Upper lobe of right lung (tissue), 1 donor: ENCODE measurements at places on chromosomes 12 and 14. TPM values are rescaled to one million over a fixed set of nuclear protein-coding genes. Genes with fewer than 3 reads are reported as not detected.

MGAT2 gene
- total RNA-seq: 27.1 TPM

PLCZ1 gene
- not detected for total RNA-seq

CLEC4D gene
- total RNA-seq: 1.1 TPM

IL22 gene
- total RNA-seq: not detected

STAC3 gene
- 6.0 TPM for total RNA-seq

DNA sequence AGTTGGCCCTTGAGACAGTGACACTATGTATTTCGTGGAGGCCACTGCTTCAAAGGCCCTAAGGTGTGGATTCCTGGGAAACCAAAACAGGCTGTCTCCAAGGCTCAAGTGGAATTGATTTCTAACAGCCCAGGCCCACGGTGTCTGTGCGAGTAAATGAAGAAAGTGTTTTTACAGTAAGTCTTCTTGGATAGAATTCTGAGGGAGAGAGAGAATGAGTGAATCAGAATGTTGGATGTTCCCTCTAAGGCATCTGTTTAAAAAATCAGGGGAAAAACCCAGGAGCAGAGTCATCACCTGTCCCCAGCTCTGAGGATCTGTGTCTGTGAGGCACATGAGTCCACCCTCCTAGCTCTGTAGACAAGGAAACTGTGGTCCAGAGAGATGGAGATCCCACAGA is 22.3 kb upstream of the BDKRB1 start:
- no peak for DNase-seq

DNA sequence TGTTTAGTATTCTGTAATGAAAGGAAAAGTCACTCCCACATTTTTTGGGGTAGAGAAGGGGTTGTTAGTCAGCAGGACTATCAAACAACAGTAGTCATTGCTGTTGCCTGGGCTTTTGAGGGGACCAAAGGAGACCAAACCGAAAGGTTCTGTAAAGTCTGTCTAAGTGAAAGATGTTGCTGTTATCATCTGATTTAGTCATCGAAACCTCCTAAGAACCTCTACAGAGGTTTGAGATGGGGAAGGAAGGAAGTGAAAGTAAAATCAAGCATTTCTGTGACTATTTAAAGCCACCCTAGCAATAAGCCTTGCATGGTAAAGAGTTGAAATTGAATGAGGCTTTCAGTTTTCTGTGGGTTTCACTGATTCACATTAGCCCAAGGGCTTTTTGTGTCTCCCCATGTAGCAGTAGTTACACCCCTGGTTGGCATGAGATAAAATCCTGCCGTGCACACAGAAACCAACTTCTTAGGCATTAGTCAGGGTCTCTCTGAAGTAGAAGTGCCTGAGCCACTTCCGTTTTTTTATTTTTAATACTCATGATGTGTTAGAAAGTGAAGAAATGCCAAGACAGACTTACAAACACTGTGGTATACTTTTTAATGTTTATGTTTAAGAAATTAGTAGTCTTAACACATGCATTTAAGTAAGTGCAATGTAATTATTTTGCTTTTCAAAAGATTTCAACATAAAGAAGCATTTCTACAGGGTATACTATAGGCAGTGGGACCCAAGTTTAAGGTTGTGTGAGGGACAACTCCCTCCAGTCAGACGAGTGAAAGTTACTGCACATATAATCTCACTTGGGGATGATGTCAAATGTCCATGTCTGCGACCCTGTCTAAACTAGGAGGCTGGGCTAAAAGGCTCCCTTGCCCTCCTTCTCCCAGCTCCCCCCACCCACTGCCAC is 50.4 kb downstream of the DYRK2 start:
- DNase-seq: no peak

- no peak for DNase-seq
Observed at GRCh38 chr12:59086126-59086525, 165.8 kb upstream of the LRIG3 start.

- no peak for DNase-seq
Observed at GRCh38 chr12:29152223-29152868, 3.3 kb downstream of the FAR2 start.

DNA sequence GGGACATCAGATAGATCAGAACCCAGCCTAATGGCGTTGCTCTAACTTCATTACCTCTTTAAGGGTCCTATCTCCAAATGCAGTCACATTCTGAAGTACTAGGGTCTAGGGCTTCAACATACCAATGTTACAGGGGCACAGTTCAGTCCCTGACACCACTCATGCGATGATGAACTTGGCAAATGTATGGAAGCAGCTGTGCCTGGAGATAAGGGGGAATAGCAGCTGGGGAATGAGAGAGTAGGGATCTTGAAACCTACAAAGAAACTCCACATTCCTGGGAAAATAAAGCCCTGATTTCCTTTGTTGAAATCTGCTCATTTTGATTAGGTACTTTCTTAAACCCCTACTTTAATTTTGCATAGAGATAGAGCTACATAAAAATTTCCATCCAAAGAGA is 20.5 kb upstream of the TMCC3 start:
- DNase-seq: no peak

GRCh38 chr14:31592631-31593030 is 31.4 kb downstream of the NUBPL start:
- DNase-seq: no peak

DNA sequence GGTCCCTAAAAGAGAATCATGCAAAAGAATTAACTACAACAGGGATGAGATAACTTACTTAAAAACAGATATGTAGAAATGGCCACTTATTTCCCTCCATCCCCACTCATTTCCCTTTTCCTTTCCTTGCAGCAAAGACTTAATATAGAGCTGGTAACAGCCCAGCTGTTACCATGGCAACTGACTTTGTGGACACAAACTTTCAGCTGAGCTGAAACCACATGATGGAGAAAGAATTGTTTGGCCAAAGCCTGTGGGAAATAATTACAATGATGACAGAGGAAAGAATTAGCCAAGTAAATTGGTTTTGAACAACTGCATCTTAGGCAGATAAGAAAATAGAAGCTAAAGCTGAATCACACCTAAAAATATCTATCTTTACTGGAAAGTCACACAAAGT is 364.9 kb downstream of the GALC start:
- no peak for DNase-seq

DNA sequence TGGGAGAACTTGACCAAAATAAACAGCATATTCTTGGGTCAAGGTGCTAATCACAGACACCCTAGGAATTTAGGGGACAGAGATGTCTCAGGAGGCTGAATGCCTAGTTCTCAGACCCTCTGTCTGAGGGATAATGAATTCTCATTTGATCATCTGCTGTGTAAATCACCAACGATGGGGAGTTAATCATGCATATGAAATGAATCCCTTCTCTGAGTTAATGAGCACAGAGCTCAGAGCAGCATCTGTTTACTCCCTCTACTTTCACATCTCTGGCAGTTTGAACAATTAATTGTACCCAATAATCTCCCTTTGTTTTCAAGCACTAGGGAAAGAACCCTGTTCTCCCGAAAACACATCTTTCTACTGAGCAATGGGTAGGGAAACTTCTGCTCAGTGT is 129.4 kb upstream of the SRRM4 start:
- DNase-seq: no peak

GRCh38 chr14:19920021-19920657 is at the start of gene OR4K5:
Gene OR4K5, plus strand, starts transcription at chr14:19920607. Its CDS starts 0 bp downstream, at chr14:19920607.
- DNase-seq: no peak

GRCh38 chr12:128914908-128915563 is 61.8 kb downstream of the GLT1D1 start:
- no peak for DNase-seq

- DNase-seq: no peak
Observed at GRCh38 chr14:65303190-65303898, 109.2 kb upstream of the FUT8 start.

- DNase-seq: no peak
Observed at GRCh38 chr12:27542628-27543027, 18.6 kb downstream of the PPFIBP1 start.

- DNase-seq: no peak
Observed at GRCh38 chr12:69105101-69105962, 134.0 kb upstream of the CPSF6 start.

- no peak for DNase-seq
Observed at GRCh38 chr14:53628261-53628660, 328.4 kb downstream of the BMP4 start.

DNA sequence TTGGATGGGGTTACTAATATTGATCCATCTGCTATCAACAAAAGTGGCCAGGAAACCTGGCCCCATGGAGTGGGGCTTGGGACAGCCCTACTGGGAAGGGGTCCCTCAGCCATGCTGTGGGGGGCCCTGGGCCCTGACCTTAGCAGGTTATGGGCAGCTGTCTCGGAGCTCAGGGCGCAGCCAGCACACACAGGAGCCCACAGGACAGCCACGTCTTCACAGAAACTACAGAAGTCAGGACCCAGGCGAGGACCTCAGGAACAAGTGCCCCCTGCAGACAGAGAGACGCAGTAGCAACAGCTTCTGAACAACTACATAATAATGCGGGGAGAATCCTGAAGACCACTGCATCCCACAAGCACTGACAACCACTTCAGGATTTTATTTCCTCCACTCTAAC is 11.9 kb upstream of the FKBP11 start:
- DNase-seq: peak; percentile 28
